ENCODE measurements at places on chromosomes 6 and 20. TPM values are rescaled to one million over a fixed set of nuclear protein-coding genes. Genes with fewer than 3 reads are reported as not detected.
A peak's percentile ranks its signal among the peaks of the same experiment; 100 is the strongest.

The THBS2 gene
- total RNA-seq = not detected

The NRSN1 gene
- total RNA-seq = not detected

The EBF4 gene
- total RNA-seq = 21.7 TPM

The PRPH2 gene
- total RNA-seq = 0.16 TPM

The CNR1 gene
- not detected for total RNA-seq

- peak; percentile 52 for DNase-seq
Measured at GRCh38 chr6:42417641-42418112, 34.0 kb downstream of the TRERF1 start.

GRCh38 chr20:18288749-18289267, 481 bp downstream of the ZNF133 start:
- DNase-seq = no peak

DNA sequence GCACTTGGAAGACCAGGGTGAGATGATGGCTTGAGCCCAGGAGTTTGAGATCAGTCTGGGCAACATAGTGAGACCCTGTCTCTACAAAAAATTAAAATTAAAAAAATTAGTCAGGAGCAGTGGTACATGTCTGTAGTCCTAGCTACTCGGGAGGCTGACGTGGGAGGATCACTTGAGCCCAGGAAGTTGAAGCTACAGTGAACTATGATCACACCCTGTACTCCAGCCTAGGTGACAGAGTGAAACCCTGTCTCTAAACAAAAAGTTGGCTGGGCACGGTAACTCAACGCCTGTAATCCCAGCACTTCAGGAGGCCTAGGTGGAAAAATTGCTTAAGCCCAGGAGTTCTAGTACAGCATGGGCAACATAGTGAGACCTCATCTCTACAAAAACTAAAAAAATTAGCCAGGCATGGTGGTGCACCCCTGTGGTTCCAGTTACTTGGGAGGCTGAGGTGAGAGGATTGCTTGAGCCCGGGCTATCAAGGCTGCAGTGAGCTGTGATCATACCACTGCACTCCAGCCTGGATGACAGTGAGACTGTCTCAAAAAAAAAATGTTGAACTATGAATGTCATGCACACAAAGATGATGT, 60.8 kb upstream of the MYL9 start:
- no peak for DNase-seq

DNA sequence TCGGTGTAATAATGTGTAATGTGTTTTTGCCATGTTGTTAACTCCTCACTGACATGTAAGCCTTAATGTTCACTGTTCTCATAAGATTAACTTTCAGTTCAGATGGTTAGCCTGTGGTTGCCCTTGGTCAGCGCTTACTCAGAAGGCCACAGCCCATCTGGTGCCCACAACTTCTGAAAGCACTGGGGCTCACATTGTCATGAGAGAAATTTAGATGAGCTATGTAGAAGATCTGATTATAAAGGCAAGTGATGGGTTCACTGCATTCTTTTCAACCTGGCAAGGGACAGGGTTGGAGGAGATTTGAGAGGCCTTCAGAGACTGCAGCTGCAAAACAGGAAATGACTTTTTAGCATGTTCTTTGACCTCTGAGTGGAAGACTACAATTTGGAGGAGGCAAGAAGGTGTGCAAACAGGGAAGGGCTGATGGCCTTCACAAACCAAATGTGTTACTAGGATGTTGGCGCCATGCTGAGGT, 242.3 kb upstream of the SUPT3H start:
- peak; percentile 21 for DNase-seq

Measured in natural killer cell (primary cell).